Renal pelvis (tissue), 12 donors: ENCODE measurements at places on chromosomes 4 and X.
A peak's percentile ranks its signal among the peaks of the same experiment; 100 is the strongest.

DNA sequence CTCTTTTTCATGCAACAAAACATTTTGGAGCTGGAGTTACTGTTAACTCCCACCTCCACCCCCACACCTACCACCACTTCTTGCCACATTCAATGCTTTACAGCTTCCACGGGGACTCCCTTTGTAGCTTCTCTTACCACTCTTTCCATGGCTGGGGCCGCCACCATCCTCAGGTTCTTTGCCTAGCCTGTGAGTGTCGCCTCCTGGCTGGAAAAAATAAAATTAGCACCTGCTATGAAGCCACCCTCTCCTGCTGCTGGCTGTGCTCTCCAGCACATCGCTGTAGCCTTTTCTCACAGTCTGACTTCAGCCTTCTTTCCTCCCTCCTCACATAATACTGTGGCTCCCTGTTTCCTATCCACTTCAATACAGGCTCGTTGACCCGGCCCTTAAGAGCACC is 114.4 kb downstream of the FRAS1 start:
- no peak for DNase-seq

DNA sequence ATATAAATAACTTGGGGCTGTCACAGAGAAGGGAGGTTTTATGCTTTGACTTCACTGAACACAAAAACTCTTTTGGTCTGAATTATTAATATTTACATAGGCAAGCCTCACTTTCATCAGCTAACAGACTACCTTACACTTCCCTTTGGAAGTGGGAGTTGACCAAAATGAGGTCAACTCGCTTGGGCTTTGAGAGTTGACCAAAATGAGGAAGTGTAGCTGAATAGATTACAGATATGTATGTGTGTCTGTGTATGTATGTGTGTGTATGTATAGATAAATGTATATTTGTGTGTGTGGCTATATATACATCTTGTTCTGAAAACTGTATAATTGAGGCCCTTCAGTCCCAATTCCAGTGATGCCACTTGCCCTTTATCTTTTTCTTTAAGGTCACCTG is 113.3 kb upstream of the IL13RA1 start:
- no peak for DNase-seq

DNA sequence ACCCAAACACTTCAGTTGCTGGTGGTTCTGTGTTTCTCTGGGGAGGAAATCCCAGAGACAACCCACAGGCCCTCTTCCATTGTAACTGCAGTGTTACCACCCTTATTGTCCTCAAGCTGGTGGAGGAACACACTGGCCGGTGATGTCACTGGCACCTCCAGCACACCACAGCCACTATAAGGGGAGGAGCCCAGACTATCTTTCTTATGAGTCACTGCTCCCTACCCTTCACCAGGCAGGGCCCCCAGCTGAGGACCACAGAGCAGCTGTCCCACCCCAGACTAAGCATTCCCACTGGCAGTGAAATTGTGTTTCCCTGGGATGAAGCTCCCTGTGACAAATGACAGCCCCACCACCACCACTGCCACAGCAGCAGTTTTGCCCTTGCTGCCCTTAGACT is 171.8 kb upstream of the FGF16 start:
- DNase-seq: no peak

GRCh38 chr4:24923550-24923949 is 10.7 kb upstream of the CCDC149 start:
- no peak for DNase-seq

- no peak for DNase-seq
Measured at GRCh38 chrX:38774249-38774648, 27.0 kb upstream of the MID1IP1 start.

GRCh38 chr4:110449947-110450346 is 26.0 kb upstream of the ENPEP start:
- no peak for DNase-seq

DNA sequence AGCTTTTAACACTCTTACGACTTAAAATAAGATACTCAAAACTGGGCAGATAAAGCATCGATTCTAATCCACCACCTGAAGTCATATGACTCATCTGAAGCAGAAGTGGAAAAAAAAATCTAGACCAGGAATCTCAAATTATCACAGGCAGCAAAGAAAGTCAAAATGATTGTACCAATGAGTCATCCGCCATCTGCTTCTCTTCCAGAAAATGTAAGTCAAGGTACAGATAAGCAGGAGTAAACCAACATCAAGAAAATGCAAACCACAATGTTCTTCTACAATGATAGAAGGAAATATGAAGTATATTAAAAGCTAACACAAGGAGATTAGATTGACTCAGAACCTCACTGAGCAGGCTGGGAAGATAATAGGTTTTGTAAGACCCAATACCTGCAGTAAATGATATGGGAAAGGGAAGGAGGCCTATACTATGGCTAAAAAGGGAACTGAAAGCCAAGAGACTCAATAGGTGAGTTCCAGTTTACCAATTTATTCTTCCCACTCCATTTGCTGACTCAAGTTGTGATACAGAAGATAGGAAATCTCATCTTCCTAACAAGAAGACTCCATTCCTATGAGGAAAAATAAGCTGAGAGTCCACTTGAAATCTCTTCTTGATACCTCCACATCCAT is 88.4 kb upstream of the TET2 start:
- DNase-seq: no peak

DNA sequence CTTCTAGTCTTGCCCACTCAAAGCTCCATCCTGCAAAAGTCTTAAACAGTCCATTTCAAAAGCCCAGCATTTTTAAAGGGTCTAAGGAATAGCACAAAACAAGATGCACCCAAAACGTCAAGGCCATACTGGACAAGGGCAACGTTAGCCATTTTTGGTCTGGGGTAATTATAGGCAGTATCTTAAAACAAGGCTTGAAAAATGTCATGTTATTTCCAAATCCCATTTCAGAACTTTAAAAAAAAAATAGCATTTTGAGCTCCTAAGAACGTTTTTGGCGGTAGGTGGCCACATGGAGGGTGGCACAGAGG is 584 bp upstream of the TMEM165 start:
- DNase-seq: no peak

DNA sequence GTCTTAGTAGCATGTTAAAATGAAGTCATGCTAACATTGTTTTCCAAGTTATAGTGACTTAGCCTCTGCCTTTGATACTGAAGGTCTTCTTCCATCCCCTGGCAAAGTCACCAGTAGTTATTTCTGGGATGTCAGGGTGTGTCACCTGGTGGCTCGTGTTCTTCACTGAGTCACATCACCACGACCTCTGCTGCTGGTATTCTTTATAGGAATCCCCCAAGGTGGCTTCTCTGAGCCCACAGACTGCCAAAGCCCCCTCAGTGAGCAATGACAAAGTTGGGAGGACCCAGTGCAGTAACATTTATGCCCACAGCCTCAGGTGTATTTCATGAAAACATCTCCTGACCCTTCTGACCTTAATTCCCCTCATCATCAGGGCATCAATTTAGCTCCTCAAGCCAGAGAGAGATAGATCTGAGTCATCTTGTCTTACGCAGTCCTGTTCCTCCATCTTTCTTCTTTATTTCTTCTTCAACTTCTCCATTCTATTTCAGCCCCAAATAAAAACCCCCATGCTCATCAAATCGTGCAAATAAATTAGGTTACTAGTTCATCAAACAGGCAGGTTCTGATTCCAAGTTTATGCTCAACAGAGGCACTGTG is 29.3 kb upstream of the GPRIN3 start:
- no peak for DNase-seq

GRCh38 chr4:89077761-89078160 is 20.8 kb upstream of the FAM13A start:
- DNase-seq: no peak

GRCh38 chr4:22637306-22637705 is 55.4 kb upstream of the GBA3 start:
- no peak for DNase-seq

DNA sequence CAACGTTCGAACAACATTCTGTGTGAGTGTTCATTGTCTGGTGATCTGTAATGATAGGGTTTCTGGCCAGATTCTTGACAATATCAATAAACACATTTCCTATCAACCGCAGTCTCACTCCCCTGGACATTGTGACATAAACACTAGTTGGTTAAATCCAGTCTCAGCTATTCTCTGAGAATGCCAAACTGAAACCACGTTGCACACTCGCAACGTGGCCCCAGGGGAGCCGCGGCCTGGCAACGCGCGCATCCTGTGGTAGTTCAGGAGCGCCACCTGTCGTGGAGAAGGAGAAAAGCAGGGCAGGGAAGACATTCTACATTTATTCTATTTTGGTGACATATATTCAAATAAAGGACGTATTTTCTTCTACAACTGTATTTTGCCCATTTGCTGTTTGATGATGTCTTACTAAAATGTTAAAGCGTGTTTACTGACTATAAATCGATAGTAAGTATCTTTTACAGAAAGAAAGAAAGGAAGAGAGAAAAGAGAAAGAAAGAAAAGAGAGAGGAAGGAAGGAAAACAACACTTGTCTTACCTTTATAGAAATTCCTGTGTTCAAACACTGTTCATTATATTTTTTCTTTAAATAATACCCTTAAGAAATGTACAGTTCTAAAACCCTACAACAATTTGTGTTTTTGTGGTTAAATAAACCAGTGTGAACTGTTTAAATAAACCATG is 738.3 kb upstream of the FRG1 start:
- peak; percentile 30 for DNase-seq

DNA sequence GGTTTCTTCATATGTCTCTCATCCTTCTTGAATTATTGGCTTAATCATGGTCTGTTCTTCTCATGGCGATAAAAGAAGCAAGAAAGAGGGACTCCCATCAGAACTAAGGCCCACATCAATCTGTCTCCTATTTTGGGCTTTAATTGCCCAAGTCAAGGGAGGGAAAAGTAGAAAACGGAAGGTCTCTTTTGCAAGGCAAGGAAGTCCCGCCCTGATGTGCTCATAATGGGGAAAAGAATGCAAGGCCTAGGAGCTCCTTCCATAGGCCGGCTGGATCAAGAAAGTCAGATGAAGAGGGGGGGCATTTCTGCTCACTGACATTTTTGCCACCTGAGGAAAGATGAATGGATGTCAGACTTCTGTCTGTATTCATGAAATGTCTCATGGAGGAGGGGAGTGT is 127.7 kb upstream of the RPS6KA3 start:
- DNase-seq: no peak

GRCh38 chr4:74950200-74950599 is 17.3 kb downstream of the PARM1 start:
- no peak for DNase-seq

DNA sequence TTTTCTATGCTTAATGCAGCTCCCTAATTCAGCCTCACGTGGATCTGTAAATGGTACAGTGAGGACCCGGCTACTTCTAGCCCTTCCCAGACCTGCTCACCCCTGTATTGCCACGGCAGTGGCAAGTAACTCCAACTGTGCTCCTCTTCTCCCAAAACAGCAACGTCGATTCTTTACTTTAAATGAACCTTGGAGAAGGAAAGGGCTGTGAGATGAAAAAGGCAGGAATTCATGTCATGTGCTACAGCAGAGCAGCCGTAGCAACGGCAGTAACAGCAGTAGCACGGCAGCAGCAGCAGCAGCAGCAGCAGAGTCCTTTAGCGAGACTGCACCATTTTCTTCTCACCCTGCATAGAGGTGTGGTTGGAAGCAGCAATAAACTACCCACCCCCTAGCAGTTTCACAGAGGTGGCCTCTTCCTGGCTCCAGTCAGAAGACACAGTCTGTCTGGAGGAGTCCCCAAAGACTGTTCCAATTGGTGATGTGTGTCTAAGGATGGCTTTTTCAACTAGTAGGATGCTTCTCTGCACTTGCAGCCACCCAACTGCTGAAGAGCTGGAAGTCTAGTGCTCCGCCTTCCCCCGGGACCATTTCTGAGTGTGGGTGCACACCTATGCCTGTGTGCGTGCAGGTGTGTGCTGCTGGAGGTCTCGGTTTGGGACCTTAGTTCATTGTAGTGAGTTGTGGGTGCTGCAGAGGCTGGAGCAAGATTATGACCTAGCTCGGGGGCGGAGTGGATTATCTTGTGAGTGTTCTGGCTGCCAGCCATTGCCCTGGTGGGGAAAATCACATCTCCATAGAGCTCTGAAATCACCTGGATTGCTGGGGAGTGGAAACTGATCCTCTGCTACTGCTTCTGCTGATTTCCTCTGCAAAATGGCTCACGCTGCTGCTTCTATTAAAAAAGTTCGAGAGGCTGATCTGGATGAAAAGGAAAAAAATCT is 67.2 kb downstream of the ANK2 start:
- no peak for DNase-seq

DNA sequence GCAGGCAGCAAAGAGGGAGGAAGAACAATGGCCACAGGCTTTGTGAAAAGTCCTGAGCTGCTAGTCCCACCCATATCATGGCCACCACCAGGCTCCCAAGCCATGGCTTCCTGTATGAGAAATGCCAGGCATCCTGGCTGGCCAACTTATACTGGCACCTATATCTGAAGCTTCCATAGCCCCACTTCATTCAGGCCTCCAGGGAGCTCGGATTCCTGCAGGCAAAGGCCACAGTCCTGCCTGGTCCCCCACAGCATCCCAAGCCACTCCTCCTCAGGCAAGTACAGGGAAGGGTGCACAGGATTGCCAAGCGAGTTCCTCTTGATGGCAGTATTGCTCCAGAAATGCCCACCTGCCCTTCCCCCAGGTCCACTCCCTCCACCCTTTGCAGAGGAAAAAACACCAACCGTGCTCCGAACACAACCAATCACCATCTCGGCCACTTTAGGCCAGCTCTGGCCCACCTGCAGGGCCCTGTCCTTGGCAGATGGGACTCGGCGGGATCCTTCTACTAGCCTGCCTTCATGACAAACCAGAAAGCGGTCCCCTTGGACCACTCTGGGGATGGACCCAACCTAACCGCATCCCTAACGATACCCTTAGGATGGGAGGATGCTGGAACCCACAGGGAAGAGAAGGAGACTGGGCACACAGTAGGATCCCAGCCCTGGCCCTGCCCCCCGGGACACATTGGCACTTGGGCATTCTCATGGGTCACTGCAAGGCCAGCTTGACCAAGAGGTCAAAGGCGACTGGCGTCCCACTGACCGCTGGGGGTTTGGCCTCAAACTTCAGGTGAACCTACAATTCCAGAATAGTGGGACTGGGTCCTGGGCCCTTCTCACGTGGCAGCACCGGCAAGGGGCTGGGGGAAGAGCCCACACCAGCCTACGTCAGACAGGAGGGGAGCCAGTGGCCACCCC is 220.4 kb upstream of the AGTR2 start:
- DNase-seq: peak; percentile 41

GRCh38 chrX:122703762-122704161 is 480.3 kb upstream of the GRIA3 start:
- no peak for DNase-seq
